GM23338 (cell line): ENCODE measurements at places on chromosomes 13 and 19.

- no peak for DNase-seq
Measured at GRCh38 chr13:58977085-58977484, 1186.6 kb downstream of the DIAPH3 start.

GRCh38 chr13:19665427-19665859, 32.0 kb downstream of the MPHOSPH8 start:
- DNase-seq: peak; percentile 25

GRCh38 chr19:30307191-30307974, 64.8 kb upstream of the ZNF536 start:
- DNase-seq: no peak

GRCh38 chr19:32642771-32643170, 32.2 kb downstream of the ANKRD27 start:
- DNase-seq: no peak
